ENCODE measurements at places on chromosomes 5 and 9. TPM values are rescaled to one million over a fixed set of nuclear protein-coding genes. Genes with fewer than 3 reads are reported as not detected.

DNA sequence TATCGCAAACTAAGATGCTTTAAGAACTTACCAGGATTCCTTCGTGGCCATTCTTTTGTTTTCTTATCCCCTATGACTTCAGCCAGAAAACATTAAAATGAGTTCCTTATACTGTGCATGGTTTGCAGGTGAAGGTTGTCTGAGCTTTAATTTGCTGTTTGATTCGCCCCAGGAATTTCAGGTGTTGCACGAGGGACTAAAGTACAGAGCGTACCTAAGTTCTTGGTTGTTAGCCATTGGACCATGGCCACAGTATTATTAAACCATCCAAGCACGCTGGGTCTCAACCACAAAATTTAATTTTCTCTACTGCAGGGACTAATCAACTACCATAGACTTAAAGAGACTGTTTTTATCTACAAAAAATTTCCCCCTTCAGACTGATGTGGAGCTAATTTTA lies 208.4 kb upstream of the MPDZ start:
- H3K4me3 ChIP-seq: no peak overlapping the region
- no peak for DNase-seq
- no peaks in the 10 kb centered on the region for H3K27me3 ChIP-seq
- H3K4me1 ChIP-seq: no peaks in the 10 kb centered on the region
- no peak overlapping the region for H3K27ac ChIP-seq
- H3K36me3 ChIP-seq: no peaks in the 10 kb centered on the region

DNA sequence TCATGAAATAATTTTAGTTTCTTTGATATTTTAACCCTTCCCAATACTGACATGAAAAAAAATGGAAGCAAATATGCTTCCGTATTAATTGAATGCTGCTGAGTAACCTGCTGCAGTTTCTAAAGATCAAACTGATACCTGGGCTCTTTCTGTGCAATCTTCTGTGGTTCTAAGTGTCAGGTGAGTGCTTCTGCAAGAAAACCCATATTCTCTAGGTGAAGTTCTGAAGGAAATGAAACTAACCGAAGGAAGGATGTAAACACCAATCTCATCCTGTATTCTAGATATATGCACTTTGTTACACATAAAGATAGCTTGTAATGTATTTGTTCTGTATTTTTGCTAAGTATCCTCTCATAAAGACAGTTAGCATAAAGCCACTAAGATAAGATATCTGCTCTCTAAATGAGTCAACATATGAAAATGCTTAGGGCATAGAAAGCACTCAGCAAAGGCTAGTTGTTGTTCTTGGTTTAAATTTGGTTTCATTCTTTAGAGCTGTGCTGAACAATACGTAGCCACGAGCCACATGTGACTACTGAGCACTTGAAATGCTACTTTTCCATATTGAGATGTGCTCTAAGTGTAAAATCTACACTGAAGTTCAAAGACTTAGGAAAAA lies 52.0 kb downstream of the ITGA2 start:
- H3K4me3 ChIP-seq: peak overlapping the region; percentile 47
- DNase-seq: no peak
- H3K36me3 ChIP-seq: peaks cover 2% of the 10 kb centered on the region
- peaks cover 9% of the 10 kb centered on the region for H3K27me3 ChIP-seq
- peak overlapping the region; percentile 72 for H3K27ac ChIP-seq

DNA sequence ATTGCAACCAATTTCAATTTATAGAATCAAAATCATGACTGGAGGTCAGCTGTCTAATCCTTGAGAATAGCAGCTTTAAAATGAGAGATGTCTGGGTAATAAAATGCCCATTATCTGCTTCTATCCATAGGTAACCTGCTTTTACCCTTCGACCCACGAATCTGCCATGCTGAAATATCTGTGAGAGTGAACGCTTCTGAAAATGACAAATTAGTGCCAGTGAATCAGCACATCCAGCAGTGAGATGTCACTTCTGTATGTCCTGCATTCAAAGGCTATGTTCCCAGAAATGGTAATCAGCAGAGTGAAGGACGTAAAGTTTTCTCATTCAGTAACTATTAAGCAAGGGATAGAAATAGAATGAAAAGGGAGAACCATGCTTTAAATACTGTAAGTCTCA lies 532.4 kb upstream of the ITGA1 start:
- H3K36me3 ChIP-seq: no peaks in the 10 kb centered on the region
- H3K4me1 ChIP-seq: no peaks in the 10 kb centered on the region
- no peaks in the 10 kb centered on the region for H3K27me3 ChIP-seq
- DNase-seq: no peak
- H3K4me3 ChIP-seq: no peak overlapping the region

- no peaks in the 10 kb centered on the region for H3K27me3 ChIP-seq
- no peaks in the 10 kb centered on the region for H3K4me1 ChIP-seq
- no peak overlapping the region for H3K4me3 ChIP-seq
- H3K36me3 ChIP-seq: no peaks in the 10 kb centered on the region
Observed at GRCh38 chr9:85536514-85536913, 205.2 kb downstream of the AGTPBP1 start.

Gene MLANA
- not detected for total RNA-seq

GRCh38 chr9:134592018-134592818 lies 49.4 kb upstream of the COL5A1 start:
- no peaks in the 10 kb centered on the region for H3K4me1 ChIP-seq
- H3K27ac ChIP-seq: no peak overlapping the region
- H3K4me3 ChIP-seq: no peak overlapping the region
- H3K27me3 ChIP-seq: peaks cover 4% of the 10 kb centered on the region

Gene GRM6
- total RNA-seq: not detected

- H3K4me3 ChIP-seq: no peak overlapping the region
- H3K4me1 ChIP-seq: no peaks in the 10 kb centered on the region
- no peaks in the 10 kb centered on the region for H3K36me3 ChIP-seq
- DNase-seq: no peak
- H3K27ac ChIP-seq: no peak overlapping the region
Observed at GRCh38 chr9:82763656-82764055, 299.3 kb downstream of the RASEF start.

GRCh38 chr9:77961541-77961940 lies 70.1 kb downstream of the GNAQ start:
- no peak overlapping the region for H3K27ac ChIP-seq
- H3K36me3 ChIP-seq: peaks cover 14% of the 10 kb centered on the region
- DNase-seq: no peak
- no peak overlapping the region for H3K4me3 ChIP-seq

Gene PCDHGA6
- total RNA-seq: 0.08 TPM

- no peaks in the 10 kb centered on the region for H3K36me3 ChIP-seq
- H3K4me3 ChIP-seq: no peak overlapping the region
Observed at GRCh38 chr5:82222597-82223574, 55.3 kb downstream of the RPS23 start.

DNA sequence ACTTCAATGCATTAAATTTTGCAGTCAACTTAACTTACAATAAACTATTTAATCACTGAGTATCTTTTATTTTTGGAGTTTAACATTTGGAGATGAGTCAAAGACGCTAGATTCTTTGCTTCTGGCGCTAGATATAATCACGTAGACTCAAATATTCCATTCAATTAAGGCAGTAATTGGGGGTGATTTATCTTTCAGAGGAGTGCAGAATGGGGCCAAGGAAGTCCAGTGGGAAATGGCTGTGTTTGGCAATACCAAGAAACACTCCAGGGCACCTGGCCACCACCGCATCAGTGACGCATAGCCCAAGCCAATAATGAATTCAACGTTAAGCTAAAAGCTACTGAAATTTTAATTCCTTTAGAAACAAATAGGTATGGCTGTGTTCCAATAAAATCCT lies 81.2 kb downstream of the PHAX start:
- no peaks in the 10 kb centered on the region for H3K36me3 ChIP-seq
- peaks cover 30% of the 10 kb centered on the region for H3K4me1 ChIP-seq
- no peak overlapping the region for H3K4me3 ChIP-seq
- DNase-seq: no peak
- H3K27ac ChIP-seq: no peak overlapping the region
- peaks cover 6% of the 10 kb centered on the region for H3K27me3 ChIP-seq

DNA sequence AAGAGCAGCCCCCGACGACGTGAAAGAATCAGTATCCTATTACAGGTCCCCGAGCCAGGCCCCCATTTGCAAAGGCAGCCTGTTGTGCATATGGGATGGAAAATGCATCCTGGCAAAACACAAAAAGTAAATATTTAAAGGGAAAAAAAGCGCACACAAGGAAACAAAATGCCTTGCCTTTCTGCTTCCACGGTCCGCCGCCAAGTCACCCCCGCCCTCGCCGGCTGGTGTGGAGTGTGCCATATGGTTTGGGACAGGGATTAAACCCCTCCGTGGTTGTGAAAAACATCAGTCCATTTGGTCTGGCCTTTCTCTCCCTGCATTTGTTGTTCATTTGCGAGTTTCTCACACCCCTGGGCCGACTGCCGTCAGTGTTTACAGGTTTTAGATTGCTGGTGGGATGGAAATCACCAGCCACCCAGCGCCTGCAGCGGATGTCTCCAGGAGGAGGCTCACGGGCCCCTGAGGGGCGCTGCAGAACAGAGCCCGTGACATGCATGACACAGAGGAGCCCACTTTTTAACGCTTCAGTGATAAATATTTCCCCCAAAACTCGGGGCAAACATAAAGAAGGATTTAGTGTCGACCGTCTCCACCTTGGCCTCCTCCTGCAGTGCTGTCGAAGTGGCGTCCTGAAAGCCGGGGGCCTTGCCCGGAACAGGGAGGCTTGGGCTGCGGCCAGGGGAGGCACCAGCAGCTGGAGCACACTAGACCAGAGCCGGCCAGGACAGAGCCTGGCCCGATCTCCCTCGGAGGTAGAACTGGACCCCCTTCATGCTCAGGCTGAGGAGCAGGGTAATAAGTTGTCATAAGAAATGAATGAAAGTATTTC lies 161.5 kb downstream of the HSD17B3 start:
- no peak overlapping the region for H3K4me3 ChIP-seq
- H3K36me3 ChIP-seq: no peaks in the 10 kb centered on the region
- DNase-seq: no peak
- no peaks in the 10 kb centered on the region for H3K4me1 ChIP-seq
- peaks cover 9% of the 10 kb centered on the region for H3K27me3 ChIP-seq

DNA sequence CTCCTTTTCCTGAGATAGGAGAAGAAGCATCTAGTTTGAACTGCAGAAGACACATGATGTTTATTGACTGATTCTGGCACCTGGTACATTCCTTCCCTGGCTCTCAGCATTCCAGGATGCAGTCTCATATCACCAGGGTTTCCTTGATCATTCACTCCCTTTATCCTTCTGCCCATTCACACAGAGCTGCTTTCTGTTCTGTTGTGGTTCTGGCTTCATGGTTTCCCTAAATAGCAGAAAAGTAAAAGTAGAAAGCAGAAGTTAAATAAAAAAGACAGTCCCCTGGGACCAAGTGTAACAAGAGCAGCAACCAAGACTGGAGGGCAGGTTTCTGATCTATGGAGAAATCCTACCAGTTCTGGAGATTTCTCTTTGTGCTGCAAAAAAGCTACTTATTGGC lies 3.2 kb downstream of the IFNA8 start:
- no peak overlapping the region for H3K4me3 ChIP-seq
- H3K4me1 ChIP-seq: no peaks in the 10 kb centered on the region
- no peak overlapping the region for H3K27ac ChIP-seq
- no peak for DNase-seq

- no peak for DNase-seq
- no peaks in the 10 kb centered on the region for H3K36me3 ChIP-seq
- H3K27ac ChIP-seq: no peak overlapping the region
- H3K4me1 ChIP-seq: no peaks in the 10 kb centered on the region
Observed at GRCh38 chr9:25094518-25094917, 548.8 kb upstream of the IZUMO3 start.

- no peaks in the 10 kb centered on the region for H3K27me3 ChIP-seq
- H3K36me3 ChIP-seq: no peaks in the 10 kb centered on the region
- no peaks in the 10 kb centered on the region for H3K4me1 ChIP-seq
Observed at GRCh38 chr5:171702135-171702770, 83.4 kb upstream of the SMIM23 start.

- H3K27me3 ChIP-seq: no peaks in the 10 kb centered on the region
- H3K4me3 ChIP-seq: no peak overlapping the region
- DNase-seq: no peak
- H3K4me1 ChIP-seq: no peaks in the 10 kb centered on the region
- peaks cover 13% of the 10 kb centered on the region for H3K36me3 ChIP-seq
Observed at GRCh38 chr5:151463137-151464029, 16.0 kb downstream of the SLC36A1 start.

DNA sequence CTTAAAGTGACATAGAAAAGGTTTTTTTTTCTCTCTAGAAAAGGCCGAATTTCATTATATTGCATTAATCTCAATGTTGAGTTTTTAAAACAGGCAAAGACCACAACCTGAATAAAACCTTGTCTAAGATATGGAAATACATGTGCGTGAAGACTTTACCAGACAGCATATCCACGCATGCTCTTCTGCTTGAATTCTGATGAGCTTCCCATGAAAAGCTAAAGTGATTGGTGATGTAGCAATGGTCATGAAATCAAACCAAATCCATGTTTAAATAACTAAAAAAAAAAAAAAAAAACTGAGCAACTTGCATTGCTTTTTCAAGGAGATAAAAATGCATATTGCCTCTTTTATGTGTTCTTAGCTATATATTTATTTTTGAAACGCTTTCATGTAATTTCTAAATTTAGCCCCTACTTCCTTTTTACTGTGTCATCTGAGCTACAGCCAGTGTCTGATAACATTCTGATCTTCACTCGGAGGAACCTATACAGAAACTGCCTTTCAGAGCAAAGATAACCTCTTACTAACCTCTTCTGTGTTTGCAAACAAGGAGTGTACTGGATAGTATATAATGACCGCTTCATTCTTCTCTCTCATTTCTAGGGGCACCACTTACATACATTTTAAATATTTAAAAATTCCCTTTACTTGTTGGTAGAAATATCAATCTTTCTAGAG lies 179.1 kb upstream of the GNA14 start:
- peaks cover 55% of the 10 kb centered on the region for H3K4me1 ChIP-seq
- no peak for DNase-seq
- no peaks in the 10 kb centered on the region for H3K27me3 ChIP-seq
- H3K27ac ChIP-seq: peak overlapping the region; percentile 79
- H3K36me3 ChIP-seq: peaks cover 10% of the 10 kb centered on the region

GRCh38 chr5:154756009-154756867 lies 1.1 kb downstream of the LARP1 start:
- peaks cover 56% of the 10 kb centered on the region for H3K4me1 ChIP-seq
- no peaks in the 10 kb centered on the region for H3K27me3 ChIP-seq
- peak overlapping the region; percentile 90 for H3K4me3 ChIP-seq
- H3K27ac ChIP-seq: peak overlapping the region; percentile 95

- no peaks in the 10 kb centered on the region for H3K4me1 ChIP-seq
- no peak overlapping the region for H3K27ac ChIP-seq
- no peaks in the 10 kb centered on the region for H3K36me3 ChIP-seq
- no peak overlapping the region for H3K4me3 ChIP-seq
- DNase-seq: no peak
- H3K27me3 ChIP-seq: no peaks in the 10 kb centered on the region
Observed at GRCh38 chr5:94361832-94362796, 256.3 kb downstream of the KIAA0825 start.

DNA sequence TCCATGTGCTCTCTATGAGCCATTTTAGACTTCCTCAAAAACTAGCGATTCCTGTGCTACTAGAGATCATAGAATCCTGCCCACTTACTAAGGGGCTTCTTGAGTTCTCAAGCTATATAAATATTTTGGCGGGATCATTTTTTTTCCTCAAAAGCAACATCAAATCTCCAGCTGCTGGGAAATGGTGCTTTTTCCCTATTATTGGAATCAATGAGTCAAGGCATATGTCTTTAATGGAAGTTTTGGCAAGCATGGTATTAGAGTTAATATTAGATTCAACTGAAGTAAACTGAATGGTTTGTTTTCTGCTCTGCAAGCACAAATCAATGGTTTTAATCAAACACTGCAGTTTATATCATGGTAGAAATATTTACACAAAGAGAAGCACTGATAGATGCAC lies 369.9 kb upstream of the PTGER4 start:
- H3K4me3 ChIP-seq: no peak overlapping the region
- H3K36me3 ChIP-seq: no peaks in the 10 kb centered on the region
- no peak overlapping the region for H3K27ac ChIP-seq
- no peaks in the 10 kb centered on the region for H3K4me1 ChIP-seq
- no peak for DNase-seq
- peaks cover 2% of the 10 kb centered on the region for H3K27me3 ChIP-seq

Gene PPP3R2
- not detected for total RNA-seq
